Stimulated activated CD4-positive, alpha-beta T cell treated with anti-CD3 and anti-CD28 coated beads, Interleukin-12 subunit alpha, Interleukin-12 subunit beta, amount 100 ng/mL, for 24 hours (primary cell): ENCODE measurements at places on chromosomes 12 and 14.

DNA sequence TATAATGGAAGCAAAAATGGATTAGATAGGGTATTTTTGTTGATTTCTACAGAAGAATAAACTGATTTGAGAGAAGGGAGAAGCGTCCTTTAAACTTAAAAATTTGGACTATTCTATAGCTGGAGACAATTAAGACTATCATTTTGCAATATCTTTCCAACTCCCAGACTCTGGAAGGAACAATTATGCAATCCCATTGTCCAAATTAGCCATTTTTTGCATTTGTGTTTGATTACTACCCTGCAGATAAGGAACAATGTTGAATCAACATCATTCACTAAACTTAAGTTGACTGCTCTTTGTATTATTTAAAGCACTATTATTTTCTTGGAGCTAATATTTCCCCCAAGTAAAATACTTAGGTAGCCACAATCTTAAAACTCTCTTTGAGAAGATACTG, 34.8 kb upstream of the SELPLG start:
- DNase-seq: no peak

- DNase-seq: no peak
Observed at GRCh38 chr12:129101816-129102215, 248.5 kb downstream of the GLT1D1 start.

- no peak for DNase-seq
Observed at GRCh38 chr14:51880835-51881580, 20.6 kb downstream of the GNG2 start.

DNA sequence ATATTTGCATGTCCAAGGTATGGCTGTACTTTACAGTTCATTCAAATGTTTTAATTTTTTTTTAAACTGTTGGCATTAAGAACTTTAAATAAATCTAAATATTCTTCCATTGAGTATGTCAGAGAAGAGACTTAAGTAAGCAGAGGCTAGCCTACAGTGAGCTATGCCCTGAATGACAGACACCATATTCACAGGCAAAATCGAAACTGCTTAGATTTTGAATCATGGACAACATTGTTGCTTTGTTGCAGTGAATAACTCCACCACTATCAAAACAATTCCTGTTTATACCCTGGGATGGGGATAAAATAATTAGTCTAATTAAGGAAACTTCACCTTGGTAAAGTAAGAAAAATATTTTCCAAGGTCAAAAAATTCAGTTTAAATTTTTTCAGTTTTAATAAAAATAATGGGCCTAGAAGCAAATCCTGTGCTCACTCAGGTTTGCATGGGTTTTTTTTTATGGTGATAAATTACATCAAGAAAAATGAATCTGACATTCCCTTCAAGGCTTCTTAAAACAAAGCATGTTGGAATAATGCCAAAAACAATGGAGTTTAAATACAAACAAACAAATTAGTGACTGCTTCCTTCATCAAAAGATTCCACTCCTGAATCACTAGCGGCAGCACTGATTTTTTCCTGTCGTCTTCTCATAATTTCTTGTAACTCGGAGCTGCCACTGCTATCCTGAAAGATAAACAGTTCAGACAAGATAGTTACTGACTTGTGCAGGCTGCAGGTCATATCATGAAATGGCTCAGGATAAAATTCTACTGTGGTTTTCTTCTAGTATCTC, 168.2 kb downstream of the EPS8 start:
- no peak for DNase-seq

DNA sequence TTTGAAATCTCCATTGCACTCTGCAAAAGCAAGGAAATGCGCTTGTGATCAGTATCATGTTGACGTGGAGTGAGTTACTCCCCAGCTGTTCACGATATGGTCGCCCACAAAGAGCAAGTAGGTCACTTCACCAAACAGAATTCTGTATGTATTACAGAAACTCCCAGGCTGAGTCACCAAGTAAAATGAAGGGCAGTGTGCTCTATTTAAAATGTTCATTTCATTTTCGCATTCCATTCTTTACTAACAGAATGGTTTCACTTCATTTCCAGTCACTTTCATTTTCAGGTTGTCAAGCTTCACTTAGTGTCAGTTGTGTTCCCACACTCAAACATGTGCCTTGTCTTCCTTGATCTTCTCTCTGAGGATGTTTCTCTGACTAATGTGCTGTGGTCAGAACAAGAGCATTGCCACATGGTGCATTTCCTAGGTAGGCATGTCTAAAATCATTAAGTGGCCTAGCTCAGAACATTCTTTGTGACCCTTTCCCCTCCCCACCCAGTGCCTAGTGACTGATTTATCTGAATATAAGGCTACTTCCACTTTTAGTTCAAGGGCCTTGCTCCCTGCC, 391.2 kb downstream of the RAD51B start:
- DNase-seq: peak; percentile 33

GRCh38 chr14:85532374-85533022, 2.6 kb downstream of the FLRT2 start:
- no peak for DNase-seq

DNA sequence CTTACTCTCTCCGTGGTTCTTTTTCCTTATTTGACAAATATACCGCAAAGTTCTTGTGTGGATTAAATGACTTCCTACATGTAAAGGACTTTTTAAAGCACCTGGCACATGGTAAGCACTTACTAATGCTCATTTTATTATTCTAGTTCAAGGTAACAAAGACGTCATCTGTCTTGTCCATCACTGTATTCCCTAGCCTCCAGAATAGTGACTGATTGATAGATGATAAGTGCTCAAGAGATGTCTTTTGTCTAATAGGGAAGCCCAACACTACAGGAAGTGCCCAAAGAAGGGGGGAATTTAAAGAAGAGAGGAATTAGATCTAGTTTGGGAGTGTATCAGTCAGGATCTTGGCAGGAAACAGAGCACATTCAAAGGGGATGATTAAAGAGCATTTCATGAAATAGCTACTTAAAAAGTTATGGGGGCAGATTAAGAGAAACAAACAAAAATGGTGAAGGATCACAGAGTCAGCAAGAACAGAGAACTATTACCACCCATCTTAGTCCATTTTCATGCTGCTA, 151.9 kb downstream of the GXYLT1 start:
- DNase-seq: no peak

DNA sequence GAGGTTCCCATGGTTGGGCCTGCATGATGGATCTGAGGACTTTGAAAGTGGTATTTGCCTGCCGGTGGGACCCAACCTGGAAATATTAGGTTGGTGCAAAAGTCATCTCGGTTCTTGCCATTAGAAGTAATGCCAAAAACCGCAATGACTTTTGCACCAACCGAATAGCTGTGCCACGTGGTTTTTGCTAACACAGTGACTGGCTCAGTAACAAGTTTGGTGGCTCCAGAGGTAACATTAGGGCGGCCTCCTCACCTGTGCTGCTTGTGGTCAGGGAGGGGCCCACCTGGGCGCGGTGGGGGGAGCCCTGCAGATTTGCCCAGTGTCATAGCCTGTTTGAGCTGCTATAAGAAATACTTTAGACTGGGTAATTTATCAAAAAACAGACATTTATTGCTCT, 1.8 kb downstream of the BDKRB2 start:
- DNase-seq: no peak

DNA sequence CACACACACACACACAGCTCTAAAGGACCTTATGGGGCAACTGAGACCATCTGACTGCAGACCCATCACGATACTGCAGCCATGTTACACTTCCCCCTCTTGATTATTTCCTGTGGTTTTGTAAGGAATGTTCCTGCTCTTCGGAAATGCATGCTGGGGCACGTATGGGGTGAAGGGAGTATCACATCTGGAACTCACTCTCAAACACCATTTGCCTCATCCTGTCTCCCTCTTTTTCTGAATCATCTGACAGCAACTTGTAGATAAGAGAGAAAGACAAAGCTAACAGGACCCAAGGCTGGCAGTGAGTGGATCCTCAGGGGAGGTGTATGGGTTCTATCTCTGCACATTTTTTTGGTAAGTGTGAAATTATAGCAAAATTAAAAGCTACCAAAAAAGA, 50.3 kb downstream of the RIMBP2 start:
- no peak for DNase-seq

- DNase-seq: no peak
Observed at GRCh38 chr12:116673681-116674111, 64.2 kb downstream of the SPRING1 start.

DNA sequence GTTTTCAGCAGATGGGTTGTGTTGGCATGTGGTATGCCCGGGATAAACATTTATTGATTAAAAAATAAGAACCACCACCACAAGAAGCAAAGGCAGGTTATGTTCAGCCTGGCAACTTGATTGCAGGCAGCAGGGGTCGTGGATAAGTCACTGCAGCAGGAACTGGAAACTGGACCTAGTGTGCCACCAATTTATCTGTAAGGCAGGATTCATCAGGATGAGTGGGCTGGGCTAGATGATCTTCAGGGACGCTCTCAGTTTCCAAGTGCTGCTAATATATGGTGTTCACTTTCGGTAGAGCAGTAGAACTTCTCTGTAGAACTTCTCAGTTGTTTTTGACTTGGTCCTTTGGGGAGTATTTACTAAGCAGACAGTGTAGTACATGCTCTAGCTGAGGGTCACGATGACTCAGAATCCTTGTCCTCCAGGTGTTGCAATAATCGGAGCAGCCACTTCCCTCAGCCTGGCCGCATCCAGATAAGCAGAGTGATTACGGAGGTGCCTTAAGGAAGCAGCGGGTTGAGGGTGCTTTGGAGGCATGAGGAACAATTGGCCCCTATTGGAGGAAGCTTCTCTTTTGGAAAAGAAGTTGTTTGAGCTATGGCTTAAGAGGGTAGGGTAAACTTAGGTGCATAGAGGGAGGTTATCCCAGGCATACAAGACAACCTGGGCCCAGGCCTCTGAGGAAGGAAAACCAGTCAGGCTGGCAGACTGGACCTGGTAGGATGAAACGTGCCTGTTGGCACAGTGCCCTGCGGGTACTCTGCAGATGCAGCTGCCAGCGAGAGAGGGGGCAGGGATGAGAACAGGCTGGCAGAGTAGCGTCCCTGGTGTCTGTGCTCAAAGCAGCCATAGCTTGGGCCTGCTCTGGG, 104.0 kb downstream of the GPR135 start:
- DNase-seq: no peak

DNA sequence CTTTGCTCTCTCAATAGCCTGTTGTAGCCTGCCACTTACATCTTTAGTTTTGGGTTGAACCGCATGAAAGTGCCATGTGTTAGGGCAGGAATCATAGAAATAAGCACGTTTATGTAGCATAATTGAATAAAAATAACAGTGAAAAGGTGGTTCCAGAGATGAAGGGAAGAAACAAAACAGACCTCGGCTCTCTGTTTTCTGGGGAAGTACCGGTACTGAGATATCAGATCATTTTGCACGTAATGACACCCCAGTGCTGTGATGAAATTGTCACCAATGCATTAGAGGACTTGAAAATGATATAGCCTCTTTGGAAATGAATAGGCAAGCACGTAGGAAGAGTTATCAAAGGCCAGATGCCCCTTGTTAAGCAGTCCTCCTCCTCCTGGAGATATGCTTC, 42.5 kb upstream of the DLK1 start:
- DNase-seq: no peak

DNA sequence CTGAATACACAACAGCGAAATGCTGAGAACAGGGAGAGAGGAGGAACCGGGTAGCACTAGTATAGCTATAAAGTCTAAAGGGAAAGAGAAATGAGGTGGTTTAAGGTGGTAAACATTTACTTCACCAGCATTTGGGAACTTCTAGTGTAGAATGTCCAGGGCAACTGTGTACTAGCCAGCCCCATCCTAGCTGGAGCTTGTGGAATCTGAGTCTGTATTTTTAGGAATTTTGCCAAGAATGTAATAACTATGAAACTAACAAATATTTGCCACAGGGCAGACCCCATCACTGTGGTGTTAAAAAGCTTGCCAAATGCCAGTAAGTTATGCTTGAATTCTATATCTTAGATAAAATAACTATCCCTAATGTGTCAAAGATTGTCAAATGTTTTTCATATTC, 398.9 kb upstream of the MIS18BP1 start:
- DNase-seq: no peak

GRCh38 chr14:22572562-22573058, 16.4 kb downstream of the DAD1 start:
- DNase-seq: no peak

- DNase-seq: no peak
Observed at GRCh38 chr12:25550186-25550585, 2.9 kb downstream of the LMNTD1 start.

DNA sequence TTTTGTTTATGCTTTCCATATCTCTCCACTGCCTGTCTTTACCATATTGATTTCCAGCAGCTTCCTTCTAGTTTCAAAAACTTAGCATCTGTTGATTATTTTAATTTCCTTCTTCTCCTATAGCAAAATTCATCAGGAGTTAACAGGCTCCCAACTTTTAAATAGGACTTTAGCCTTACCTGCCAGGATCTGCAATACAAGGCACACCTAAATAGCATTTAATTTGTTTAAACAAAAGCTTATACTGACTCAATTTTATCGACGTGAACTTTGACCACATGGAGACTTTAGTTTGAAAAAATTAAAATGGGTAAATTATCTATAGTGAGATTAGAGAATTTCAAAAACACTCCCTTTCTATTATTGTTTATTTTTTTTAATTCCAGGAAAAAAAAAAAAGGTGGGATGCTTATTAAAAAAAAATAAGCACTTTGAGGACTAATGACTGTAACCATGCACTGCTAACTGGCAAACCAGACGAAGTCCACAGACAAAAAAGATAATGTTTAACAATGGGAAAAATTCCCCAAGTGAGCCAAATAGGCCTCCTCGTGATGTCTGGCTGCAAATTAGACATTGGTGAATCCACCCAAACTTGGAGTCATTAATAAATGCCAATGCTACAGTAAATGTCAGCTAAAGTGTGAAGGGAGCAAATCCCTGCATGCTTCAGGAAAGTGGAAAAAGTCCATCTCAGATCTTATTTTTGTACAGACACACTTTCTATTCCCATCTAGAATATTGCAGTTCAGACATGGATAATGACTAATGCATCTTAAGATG, 40.7 kb downstream of the RMST start:
- DNase-seq: no peak

DNA sequence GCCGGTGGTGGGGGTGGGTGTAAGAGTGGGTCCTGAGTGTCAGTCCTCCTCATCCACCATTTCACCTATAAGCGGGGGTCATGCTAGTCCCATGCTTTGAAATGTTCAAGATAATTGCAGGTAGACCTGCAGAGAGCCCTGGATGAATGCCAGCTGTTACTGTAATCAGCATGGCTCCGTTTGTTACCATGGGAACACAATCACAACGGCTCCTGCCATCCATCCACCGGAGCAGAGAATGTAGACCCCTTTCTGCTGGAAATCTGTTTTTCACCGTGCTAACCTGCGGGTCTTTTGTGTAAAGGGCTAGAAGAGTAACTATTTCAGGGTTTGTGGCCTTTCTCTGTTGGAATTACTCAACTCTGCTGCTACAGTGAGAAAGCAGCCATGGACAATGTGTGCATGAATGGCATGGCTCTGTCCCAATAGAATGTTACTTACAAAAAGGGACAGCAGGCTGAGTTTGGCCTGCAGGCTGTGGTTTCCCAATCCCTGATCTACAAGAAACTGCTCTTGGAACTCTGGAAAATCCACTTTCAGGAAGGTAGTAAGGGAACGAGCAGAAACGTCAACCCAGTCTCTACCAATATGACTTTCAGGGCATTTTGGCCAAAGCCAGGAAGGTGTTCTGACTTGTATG, 36.1 kb downstream of the KCTD10 start:
- DNase-seq: no peak
